ENCODE measurements at places on chromosomes 2 and 18.

DNA sequence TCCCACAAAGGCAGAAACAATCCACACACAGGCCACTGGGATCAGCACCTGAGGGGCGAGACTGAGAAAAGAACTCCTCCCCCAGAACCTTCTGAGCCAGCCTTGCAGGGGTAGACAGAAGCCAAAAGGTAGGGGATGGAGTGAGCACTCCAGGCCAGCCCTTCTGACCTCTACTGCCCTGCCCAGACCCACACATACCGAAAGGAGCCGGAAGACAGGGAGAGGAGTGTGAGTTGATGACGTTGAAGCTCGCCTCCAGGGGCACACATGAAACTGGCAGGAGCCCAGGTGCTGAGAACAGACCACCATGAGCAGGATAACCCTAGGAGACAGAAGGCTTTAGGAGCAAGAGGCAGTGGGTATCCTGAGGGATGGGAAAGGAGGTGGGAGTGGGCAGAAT lies 1.8 kb downstream of the SLC23A3 start:
- no peak for DNase-seq

- no peak for DNase-seq
Measured at GRCh38 chr2:38146275-38146906, 70.4 kb upstream of the CYP1B1 start.

GRCh38 chr2:189439342-189439741 lies 1.9 kb upstream of the WDR75 start:
- DNase-seq = no peak

GRCh38 chr2:185835974-185836373 lies 97.4 kb downstream of the FSIP2 start:
- DNase-seq = no peak

DNA sequence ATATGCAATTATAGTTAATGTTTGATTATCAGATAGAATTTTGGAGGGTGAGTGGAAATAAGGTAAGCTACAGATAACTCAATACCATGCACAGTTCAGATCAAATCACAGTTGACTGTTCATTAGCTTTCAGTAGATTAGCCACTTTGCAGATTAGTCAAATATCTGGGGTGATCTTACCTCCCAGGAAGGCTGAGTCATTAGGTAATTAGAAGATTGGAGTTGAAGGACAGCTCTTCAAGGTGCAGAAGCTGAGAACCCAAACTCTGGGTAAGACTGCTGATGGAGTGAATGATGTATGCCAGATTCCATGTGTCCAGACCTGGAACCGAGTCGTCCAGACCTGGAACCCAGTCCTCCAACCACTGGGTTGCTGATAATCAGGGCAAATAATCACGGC lies 262.8 kb upstream of the UBE2E3 start:
- DNase-seq = no peak

- DNase-seq = no peak
Measured at GRCh38 chr2:177797808-177798207, 274.8 kb downstream of the PDE11A start.

DNA sequence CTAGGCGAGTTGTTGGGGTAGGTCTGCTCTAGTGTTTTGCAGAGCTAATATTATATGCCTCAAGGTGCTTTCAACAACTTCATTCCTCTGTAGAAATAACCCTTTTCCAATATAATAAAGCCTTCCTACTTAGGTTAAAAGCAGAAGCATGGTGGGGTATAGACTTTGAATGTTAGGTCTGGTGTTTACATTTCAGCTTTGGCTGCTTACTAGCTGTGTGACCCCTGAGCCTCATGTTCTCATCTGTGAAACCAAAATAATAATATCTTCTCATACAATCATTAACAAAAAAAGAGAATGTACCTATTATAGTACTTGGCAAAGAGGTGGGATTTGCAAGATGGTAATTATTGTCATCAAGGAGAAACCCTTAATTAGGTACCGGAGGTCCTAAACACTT lies 386.6 kb downstream of the NBAS start:
- DNase-seq = no peak

DNA sequence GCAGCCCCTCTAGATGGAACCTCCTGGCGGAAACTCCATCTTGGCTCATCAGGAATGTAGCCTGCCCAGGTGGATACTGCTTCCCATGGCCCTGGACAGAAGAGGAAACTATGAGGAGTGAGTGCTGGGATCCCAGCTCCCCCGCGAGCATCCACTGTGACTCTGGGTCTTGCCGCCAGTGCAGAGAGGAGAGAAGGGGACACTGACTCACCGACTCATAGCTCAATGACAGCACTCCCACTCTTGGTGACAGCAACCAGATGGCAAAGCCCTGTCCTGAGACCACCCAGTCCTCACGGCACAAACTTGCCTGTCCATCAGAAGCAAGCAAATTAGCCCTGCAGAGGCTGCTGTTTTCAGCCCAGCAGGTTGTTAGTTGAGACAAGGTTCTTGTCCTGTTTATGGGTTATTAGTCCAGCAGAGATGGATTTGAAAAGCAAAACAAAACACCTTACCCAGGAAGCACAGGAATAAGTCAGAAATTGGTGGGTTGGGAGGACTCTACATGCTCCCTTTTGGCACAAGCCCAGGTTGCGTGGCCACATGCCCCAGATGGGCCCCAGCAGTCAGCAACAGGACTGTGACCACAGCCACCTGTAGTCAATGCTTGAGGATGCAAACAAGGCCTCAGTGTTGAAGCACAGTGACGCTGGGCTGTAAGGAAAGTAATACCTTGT lies 111.5 kb upstream of the GLI2 start:
- no peak for DNase-seq

GRCh38 chr18:26506012-26506411 lies 42.3 kb downstream of the KCTD1 start:
- no peak for DNase-seq

- DNase-seq = peak; percentile 96
Measured at GRCh38 chr18:11851146-11851805, at the start of gene CHMP1B. Gene CHMP1B (plus strand): TSS chr18:11851413. CDS start chr18:11851512, 99 bp downstream.

DNA sequence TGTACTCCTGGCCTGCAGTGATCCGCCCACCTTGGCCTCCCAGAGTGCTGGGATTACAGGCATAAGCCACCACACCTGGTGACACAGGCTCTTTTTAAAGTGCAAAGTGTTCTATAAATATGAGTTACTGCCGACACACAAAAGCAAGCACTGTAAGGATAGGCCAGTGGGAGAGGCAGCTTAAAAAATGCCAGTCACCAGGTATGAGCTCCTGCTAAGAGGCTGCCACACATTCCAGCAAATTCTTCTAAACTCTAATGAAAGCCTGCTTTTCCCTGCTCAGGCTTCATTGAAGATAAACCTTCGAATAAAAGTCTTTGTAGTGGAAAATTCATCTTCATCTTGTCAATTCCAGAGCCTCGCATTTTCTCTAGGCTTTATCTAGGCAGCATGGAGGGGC lies 203.0 kb upstream of the PID1 start:
- DNase-seq = no peak

GRCh38 chr2:180205621-180206235 lies 198.6 kb upstream of the CWC22 start:
- DNase-seq = no peak

DNA sequence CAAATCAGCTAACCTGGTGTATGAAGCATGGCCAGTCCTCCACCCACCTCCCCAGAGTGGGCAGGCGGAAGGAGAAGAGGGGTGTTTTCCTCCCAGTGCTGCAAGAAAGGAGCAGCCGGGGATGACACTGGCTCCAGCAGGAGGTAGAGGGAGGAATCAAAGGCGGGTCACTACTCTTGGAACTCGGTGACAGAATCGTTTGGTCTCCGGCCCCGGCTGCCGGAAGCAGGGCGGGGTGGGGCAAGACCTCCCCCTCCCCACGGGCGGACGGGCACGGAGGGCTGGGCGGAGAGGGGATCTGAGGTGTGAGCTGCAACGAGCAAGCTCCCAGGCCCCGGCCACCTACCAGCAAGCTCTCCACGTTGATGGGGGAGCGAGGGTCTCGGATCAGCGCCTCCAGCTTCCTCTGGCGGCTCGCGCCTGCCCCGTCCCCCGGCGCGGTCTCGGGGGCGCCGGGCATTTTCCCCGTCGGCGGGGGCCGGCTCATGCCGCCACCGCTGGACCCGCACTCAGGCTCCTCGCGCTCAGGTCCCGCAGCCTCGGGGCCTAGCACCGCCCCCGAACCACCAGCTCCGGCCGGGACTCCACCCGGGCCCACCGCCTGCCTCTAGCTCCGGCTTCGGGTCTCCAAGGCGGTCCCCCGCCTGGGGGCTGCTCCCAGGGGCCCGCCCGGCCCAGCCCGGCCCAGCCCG lies 640 bp downstream of the ROCK2 start:
- peak; percentile 25 for DNase-seq

GRCh38 chr2:164606557-164606956 lies 14.7 kb downstream of the GRB14 start:
- no peak for DNase-seq

- DNase-seq = no peak
Measured at GRCh38 chr2:69601179-69601612, 42.3 kb downstream of the AAK1 start.

- no peak for DNase-seq
Measured at GRCh38 chr18:35073186-35074105, 32.2 kb downstream of the MAPRE2 start.

- DNase-seq = no peak
Measured at GRCh38 chr2:179596018-179596417, 265.4 kb downstream of the ZNF385B start.

Measured in stimulated activated CD4-positive, alpha-beta T cell treated with anti-CD3 and anti-CD28 coated beads, TNF-alpha, amount 100 ng/mL, for 48 hours (primary cell).